Effector memory CD4-positive, alpha-beta T cell (primary cell): ENCODE measurements at places on chromosomes 7 and 10.

DNA sequence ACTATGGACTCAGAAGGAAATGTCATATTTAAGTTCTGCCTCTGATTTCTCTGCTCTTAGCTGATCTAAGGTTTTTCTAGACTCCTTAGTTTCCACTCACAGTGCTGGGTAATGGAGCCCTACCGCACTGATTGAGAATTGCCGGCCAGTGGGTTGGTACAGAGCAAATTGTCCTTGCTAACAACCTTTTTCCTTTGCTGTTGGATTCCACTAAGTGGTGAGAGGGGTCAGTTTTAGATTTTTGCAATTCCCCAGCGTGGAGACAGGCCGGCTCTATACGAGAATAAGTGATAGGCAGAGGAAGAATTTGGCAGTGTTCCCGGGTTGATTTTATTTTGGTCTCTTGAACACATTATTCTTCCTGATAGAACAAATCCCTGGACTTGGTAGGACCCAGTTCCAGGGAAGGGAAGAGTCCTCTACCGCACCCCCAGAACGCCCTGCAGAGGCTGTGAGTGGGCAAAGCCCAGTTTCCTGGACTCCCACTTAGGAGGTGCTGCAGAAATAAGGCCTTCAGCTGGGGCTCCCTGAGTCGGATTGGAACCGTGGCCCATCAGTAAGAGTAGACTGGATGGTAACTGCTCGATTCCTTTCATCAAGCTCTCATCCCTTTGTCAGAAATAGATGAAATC lies 3.0 kb upstream of the NRP1 start:
- DNase-seq, result no peak

- DNase-seq, result no peak
Measured at GRCh38 chr7:77800158-77800557, 1.6 kb downstream of the PHTF2 start.

GRCh38 chr7:43461349-43462024 lies 121.4 kb upstream of the STK17A start:
- no peak for DNase-seq

- DNase-seq, result no peak
Measured at GRCh38 chr10:127195571-127196281, 665 bp downstream of the INSYN2A start.

- no peak for DNase-seq
Measured at GRCh38 chr7:2437136-2437535, 33.7 kb downstream of the CHST12 start.

GRCh38 chr7:48035301-48035966 lies at the start of gene C7orf57:
Gene C7orf57 (plus strand): TSS chr7:48035543. CDS start chr7:48036309, 766 bp downstream.
- DNase-seq, result peak; percentile 84

GRCh38 chr10:110779489-110779888 lies 92.2 kb upstream of the PDCD4 start:
- no peak for DNase-seq

GRCh38 chr10:71080381-71081228 lies 131.8 kb upstream of the UNC5B start:
- DNase-seq, result no peak

DNA sequence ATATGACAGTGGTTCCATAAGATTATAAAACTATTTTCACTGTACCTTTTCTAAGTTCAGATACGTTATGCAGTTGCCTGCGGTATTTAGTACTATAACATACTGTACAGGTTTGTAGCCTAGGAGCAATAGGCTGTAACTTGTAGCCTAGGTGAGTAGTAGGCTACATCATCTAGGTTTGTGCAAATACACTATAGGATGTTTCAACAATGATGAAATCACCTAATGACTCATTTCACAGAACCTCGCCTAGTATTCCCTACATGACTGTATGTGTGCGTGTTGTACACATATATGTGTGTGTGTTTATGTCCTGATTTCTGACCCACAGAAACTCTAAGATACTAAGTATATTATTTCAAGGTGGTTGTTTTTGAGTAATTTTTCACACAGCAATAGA lies 139.0 kb downstream of the HERPUD2 start:
- DNase-seq, result no peak

DNA sequence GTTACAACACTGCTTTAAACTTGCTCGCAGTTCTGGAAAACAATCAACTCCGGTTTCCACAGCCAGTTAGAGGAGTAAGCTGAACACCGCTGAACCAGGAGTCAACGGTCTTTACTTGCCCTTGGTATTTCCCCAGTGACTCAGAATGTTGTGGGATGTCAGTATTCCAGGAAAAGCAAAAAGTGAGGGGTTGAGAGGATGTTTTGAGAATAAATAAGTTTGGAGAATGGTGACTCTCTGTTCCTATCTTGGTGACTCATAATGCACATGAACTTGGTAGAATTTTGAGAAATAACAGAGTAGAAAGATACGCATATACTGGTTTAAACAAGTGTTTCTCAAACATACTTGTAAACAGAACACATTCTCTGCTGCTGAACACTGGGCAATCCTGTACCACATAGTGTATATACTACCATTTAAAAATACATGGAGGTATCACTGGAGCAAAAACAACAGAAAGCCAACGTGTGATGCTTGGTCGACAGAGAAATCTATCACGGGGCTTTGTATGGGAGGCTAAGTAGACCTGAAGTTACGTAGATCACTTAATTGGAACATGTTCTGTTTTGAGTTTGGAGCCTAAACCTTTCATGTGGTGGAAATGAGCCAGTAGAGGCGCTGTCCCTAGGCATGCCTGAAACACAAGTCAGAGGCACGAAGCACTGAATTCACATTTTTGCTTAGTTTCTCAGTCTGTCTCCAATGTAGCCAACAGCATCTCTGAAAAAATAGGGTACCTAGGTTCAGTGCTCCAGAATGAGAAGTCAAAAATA lies 534.3 kb downstream of the PARD3 start:
- no peak for DNase-seq

- no peak for DNase-seq
Measured at GRCh38 chr10:50334273-50334672, 83.0 kb upstream of the ASAH2 start.

GRCh38 chr7:20696803-20697333 lies 81.4 kb downstream of the ABCB5 start:
- DNase-seq, result no peak

GRCh38 chr7:85805249-85805648 lies 618.4 kb upstream of the SEMA3D start:
- no peak for DNase-seq

DNA sequence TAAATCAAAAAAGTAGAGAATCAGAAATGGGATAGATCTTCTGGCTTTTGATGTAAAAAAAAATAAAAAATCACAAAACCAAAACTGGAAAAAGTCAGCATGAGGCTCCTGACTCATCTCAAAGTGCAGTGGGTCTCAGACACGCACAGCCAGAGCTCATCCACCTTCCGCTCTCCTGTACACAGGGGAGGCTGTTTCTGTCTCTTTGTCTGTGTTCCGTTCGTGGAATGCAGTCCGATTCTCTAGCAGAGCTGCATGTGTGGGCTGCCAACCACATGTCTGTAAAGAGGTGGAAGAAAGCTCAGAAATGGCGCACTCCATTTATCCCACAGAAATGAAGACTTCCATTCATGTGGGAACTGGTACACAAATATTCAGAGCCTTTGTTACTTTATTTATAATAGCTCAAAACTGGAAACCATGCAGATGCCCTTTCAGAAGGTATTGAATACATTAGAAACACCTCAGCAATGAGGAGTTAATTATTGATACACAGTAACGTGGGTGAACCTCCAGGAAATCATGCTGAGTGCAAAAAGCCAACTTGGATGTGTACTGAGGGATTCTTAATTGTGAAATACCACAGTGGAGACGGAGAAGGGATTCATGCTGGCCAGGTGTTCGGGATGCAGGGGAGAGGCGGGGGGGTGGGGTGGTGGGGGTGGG lies 123.3 kb downstream of the TRRAP start:
- no peak for DNase-seq

DNA sequence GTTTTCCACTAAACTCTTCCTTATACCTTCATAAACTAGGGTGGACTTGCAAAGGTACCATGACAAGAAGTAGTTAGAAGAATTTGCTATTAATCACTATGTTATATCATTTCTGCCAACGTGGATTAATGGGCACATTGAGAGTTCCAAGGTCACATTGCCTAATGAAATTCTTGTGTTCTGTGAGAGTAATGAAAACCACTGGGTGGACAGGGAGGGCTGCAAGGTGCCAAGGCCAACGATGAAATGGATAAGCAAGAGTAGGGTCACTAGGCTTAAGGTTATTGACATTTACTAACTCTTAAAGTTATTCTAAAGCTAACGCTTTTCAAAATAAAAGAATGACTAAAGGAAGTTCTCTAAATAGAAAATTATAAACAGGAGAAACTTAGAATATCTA lies 6.6 kb upstream of the ABCB4 start:
- no peak for DNase-seq

DNA sequence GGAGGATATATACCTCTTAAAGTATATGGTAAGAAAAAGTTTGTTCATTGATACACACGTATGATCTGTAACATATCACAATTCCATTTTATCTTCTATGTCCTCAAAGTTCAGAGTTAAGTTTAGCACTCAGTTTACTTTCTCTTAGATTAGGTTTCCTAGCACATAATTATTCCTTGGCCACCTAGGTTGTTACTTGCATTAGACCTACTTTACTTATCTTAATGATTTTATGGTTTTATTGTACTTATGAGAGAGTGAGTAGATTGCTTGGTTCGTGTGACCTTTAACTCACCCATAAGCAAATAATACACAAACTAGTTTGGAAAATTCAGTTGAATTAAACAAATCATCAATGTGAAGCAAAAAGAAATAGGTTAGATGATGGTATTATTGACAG lies 33.9 kb upstream of the SP4 start:
- no peak for DNase-seq

DNA sequence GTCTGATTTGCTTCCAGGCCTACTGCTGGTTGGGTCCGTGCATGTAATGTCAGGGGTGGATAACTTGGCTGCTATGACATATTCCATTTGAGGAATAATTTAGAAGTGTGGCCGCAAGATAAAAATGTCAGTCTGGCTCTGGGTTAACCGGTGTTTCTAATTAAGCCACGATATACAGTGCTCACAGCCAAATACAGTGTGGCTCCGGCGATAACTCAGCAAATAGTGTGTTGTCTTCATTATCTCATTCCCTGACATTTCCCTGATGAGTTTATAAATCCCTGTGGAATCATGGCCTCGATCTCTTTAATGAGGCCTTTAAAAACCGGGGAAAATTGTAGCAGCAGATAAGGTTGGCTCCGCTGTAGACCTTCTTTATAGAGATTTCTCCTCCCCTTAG lies 1125.0 kb downstream of the TYW1 start:
- no peak for DNase-seq

DNA sequence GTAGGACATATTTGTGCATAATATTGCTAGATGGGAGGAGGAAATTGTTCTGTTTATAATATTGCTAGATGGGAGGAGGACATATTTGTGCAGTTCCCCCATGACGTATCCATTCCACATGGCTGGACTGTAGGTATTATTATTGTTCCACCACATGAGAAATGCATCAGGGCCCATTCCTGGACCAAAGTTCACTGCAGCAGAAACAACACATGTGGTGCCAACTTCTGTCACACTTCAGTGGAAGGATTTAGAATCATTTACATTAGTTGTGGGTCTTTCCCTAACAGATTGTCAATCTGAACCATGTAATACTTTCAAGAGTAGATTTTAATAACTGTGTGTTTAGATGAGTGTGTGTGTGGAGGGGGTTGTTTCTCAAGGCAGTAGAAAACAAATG lies 32.7 kb upstream of the MACC1 start:
- no peak for DNase-seq

DNA sequence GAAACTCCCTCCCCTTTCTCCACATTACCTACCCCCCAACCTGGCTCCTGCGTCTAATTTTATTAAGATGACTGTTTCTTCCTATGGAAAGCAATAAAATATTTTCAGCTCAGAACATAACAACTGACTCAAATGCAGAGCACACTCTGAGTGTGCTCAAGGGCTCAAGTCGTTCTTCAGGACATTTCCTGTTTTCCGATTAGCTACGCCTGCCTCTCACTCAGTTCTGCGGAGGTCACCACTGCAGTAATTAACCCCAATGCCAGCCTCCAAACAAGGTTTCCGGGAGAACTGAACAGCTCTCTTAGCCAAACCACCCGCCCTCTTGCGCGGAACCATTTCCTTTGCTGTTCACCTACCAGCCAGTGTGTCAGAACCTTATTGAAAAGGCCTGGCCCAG lies 19.3 kb downstream of the MYOF start:
- DNase-seq, result no peak

GRCh38 chr7:94231305-94231704 lies 163.4 kb upstream of the COL1A2 start:
- no peak for DNase-seq

DNA sequence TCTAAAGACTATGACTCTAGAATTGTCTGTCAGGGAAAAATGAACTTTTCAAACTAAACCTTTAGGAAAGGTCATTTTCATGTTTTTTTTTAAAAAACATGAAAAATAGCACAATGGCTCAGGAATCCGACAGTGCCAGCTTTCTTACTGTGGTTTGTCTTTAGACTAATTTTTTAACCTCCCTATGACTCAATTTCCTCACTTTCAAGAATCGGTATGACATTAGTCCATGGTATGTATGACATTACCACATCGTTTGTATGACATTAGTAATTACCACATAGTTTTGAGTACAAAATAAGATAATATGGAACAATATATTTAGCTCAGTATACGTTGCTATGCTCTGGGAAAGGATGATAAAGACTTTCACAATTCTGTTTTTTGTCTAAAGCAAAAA lies 383.2 kb downstream of the PTPRN2 start:
- DNase-seq, result no peak

- no peak for DNase-seq
Measured at GRCh38 chr7:30411897-30412296, 66.7 kb downstream of the NOD1 start.

DNA sequence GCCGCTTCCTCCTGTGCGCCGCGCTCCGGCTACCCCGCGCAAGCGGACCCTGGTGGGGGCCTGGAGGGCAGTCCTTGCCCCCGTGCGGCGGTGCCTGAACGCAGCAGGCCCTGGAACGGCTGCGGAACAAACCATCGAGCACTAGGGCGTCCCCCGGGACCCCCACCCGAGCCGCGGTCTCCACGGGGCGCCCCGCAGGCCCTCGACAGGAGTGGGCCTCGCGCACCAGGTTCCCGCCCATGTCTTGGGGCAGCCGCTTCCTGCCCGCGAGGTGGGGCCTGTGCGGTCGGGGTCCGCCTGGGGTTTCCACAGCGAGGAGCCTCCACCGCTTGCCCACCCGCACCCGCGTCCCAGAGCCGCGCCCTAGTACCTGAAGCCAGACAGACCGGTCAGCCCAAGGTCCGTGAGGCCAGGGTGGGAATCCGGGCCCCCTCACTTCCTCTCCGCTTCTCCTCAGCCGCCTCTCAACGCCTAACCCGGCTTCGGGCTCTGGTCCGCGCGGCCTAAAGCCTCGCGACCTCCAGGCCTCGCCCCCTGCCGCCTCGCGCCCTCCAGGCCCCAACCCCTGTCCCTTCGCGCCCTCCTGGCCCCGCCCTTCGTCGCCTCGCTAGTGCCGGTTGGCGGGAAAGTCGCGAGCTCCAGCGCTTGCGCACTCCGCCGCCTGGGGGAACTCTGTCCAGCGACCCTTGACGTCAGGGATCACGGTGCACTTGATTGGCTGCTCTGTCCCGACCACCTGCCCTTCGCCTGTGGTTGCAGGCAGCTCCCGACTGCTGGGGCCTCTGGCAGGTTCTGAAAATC lies 7.0 kb upstream of the GBX1 start:
- no peak for DNase-seq
